A549 treated with CORT108297 at 1 μM for 4 hours (cell line): ENCODE measurements at places on chromosomes 11 and 22. TPM values are rescaled to one million over a fixed set of nuclear protein-coding genes. Genes with fewer than 3 reads are reported as not detected.

C11orf42 gene
- total RNA-seq, result not detected in 5 replicates

SYT7 gene
- 0.72 to 1.2 TPM (median 1.0 TPM) in 5 replicates for total RNA-seq

LUZP2 gene
- total RNA-seq, result not detected in 5 replicates

PHF21A gene
- total RNA-seq, result 10.0 to 14.7 TPM (median 13.1 TPM) in 5 replicates

BACE1 gene
- total RNA-seq, result 8.4 to 10.3 TPM (median 8.8 TPM) in 5 replicates

TBX10 gene
- not detected in 5 replicates for total RNA-seq

FREY1 gene
- total RNA-seq, result 0.14 to 1.0 TPM (median 0.45 TPM) in 4 of 5 replicates, not detected in the other

VWCE gene
- 0.48 to 0.72 TPM (median 0.61 TPM) in 5 replicates for total RNA-seq

DCUN1D5 gene
- 61.8 to 70.2 TPM (median 66.7 TPM) in 5 replicates for total RNA-seq

UPK2 gene
- total RNA-seq, result 0.35 to 1.1 TPM (median 0.91 TPM) in 5 replicates

NECTIN1 gene
- 7.1 to 10.6 TPM (median 9.6 TPM) in 5 replicates for total RNA-seq

HEPHL1 gene
- not detected in 5 replicates for total RNA-seq

BTG4 gene
- total RNA-seq, result 0.08 to 0.18 TPM (median 0.12 TPM) in 3 of 5 replicates, not detected in the others

SMC1B gene
- 0.02 to 0.03 TPM (median 0.03 TPM) in 3 of 5 replicates, not detected in the others for total RNA-seq

TNNT3 gene
- not detected in 5 replicates for total RNA-seq

ART5 gene
- total RNA-seq, result 0.15 to 0.39 TPM (median 0.33 TPM) in 5 replicates

MPST gene
- total RNA-seq, result 41.9 to 78.2 TPM (median 76.8 TPM) in 5 replicates

FIBIN gene
- not detected in 5 replicates for total RNA-seq

OR6A2 gene
- total RNA-seq, result not detected in 5 replicates

ZBTB3 gene
- total RNA-seq, result 1.1 to 1.9 TPM (median 1.6 TPM) in 5 replicates

OR4C46 gene
- not detected in 5 replicates for total RNA-seq

TTLL1 gene
- total RNA-seq, result 2.2 to 2.8 TPM (median 2.4 TPM) in 5 replicates

MFRP gene
- total RNA-seq, result not detected in 5 replicates

EIF3D gene
- total RNA-seq, result 155 to 212 TPM (median 161 TPM) in 5 replicates

CRYBB2 gene
- not detected in 5 replicates for total RNA-seq

CEP57 gene
- total RNA-seq, result 11.0 to 18.4 TPM (median 16.4 TPM) in 5 replicates
